Omental fat pad (tissue), 4 donors: ENCODE measurements at places on chromosomes 13 and 19. TPM values are rescaled to one million over a fixed set of nuclear protein-coding genes. Genes with fewer than 3 reads are reported as not detected.

SAE1 gene
- 50.3 TPM for total RNA-seq

DNA sequence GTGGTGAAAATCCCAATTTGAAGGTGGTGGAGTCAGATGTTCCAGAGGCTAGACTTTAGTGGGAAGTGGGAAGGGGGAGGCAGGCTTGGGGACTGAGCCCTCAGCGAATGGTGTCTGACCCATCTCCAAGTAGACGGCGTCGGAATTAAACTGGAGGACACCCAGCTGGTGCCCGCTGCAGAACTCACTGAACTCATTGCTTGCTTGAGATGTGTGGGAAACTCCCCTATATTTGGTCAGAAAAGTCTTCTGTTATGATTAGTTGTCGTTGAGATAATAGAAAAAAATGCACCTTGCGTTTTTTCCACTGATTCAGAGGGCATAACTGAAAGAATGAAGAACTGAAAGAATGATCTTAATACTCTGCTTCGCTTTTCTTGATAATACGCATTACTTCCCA lies 871 bp upstream of the ZNF583 start:
- DNase-seq: no peak

ZNF793 gene
- 1.2 TPM for total RNA-seq

PBX4 gene
- total RNA-seq: 4.0 TPM

DNA sequence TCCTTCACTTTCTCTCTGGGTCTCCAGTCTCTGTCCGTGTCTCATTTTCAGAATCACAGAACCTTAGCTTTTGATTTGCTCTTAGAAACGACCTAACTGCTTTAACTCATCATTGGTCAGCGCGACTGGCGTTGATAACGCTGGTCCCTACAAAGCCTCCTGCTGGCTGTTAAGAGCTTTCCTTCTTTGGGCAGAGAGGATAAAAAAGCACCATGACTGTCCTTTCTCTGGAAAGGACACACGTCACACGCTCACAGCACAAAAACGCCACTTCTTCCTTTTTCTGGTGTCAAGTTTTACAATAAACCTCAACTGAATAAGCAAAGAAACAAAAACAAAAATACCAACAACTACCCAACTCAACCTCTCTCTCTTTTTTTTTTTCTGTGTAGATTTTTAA lies 1.7 kb upstream of the KLK12 start:
- DNase-seq: no peak

DNA sequence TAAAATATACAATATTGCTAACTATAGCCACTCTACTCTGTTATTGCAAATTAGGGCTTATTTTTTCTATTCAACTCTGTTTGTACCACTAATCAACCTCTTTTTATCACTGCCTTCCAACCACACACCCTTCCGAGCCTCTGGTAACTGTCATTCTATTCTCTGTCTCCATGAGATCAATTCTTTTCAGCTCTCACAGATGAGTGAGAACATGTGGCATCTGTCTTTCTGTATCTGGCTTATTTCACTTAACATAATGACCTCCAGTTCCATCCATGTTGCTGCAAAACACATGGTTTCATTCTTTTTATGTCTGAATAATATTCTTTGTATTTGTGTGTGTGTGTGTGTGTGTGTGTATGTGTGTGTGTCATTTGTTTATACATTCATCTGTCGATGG lies 350.1 kb upstream of the DACH1 start:
- no peak for DNase-seq
